ENCODE measurements at places on chromosomes 3 and 15.

DNA sequence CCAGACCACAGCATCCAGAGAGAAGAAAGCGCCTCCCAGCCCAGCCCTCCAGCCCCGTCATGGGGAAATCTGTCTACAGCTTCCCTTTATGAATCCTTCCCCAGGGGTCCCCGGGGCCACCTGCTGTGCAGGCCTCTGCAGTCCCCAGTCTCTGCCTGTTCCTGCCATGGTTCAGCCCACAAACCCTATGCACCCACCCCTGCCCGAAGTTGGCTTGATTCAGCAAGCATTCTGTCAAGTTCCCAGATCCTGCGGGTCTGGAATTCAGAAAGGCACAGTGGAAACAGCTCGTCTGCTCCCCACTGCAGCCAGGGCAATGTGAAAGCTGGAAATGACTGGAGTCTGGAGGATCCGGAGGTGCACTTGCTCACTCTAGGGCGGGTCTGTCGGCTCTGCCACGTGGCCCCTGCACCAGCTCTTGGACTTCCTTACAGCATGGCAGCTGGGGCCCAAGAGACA is 2.9 kb upstream of the OCA2 start:
- no peak for DNase-seq

GRCh38 chr15:76625267-76625666 is 279.9 kb downstream of the SCAPER start:
- no peak for DNase-seq

- no peak for DNase-seq
Observed at GRCh38 chr3:14623569-14624051, 28.0 kb upstream of the CCDC174 start.

DNA sequence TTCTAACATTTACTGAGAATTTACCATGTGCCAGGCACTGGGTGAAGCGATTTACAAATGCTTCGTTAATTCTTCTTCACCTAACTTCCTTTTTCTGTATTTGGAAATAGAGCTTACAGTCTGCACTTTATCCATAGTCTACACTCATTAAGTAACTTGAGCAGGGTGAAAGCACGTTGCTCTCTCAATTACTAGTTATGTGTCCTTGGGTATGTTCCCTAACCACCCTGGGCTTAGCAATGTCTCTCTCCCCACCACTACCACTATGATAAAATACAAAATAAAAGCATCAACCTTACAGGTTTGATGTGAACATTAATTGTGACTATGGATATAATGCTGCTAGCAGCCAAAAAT is 172.9 kb upstream of the SLC2A2 start:
- DNase-seq = no peak

- no peak for DNase-seq
Observed at GRCh38 chr3:169955406-169955805, 11.2 kb upstream of the SEC62 start.

GRCh38 chr3:55467099-55467498 is 20.0 kb downstream of the WNT5A start:
- no peak for DNase-seq

- no peak for DNase-seq
Observed at GRCh38 chr3:177371888-177372287, 174.6 kb upstream of the TBL1XR1 start.

GRCh38 chr3:69219101-69219708 is 96.8 kb upstream of the LMOD3 start:
- no peak for DNase-seq

DNA sequence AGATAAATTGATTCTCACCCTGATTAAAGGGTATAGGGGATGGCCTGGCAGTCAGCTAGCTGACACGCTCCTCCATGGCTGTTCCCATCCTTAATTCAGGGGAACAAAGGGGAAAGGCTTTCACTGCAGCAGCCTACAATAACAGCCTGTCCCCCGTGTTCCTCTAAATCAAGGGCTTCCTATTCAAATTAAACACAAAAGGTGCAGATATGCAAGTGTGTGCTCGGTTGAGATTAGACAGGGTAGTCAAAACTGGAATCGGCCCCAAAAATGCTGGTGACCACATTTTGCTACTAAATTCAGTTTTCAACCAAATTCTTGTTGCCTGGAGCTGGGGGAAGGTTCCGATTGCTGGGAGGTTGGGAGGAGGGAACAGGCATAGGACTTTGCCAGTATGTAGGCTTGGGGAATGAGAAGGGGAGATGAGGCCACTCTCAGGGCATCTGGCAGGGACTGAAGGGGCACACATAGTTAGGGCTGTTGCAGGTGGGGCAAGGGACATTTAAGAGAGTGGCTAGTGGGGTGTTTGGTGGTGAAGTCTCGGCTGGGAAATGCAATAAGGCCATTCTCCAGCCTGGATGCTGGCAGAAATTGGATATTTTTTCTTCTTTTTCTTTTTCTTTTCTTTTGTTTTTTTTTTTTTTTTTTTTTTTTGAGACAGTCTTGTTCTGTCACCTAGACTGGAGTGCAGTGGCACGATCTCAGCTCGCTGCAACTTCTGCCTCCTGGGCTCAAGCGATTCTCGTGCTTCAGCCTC is 32.9 kb upstream of the CTSH start:
- DNase-seq = no peak

- no peak for DNase-seq
Observed at GRCh38 chr3:5733995-5734394, 546.5 kb downstream of the EDEM1 start.

GRCh38 chr15:73602446-73602843 is 30.7 kb downstream of the NPTN start:
- no peak for DNase-seq

DNA sequence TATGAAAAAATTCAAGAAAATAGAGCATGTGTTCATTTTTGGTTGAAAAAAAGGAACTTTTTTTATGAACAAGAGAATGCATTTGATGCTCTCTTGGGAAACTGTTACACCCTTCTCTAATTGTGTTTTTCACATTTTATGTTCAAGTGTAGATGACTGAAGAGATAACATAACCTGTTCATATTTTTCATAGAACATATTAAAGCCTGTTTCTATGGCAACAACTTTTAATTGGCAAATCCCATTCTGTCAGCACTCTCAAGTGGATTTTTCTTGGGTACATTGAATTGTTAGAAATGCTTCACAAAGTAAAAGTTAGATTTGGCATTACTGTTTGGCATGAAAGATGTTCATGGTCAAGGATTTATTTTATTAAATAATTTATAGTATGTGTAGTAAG is 117.5 kb downstream of the MBNL1 start:
- no peak for DNase-seq

DNA sequence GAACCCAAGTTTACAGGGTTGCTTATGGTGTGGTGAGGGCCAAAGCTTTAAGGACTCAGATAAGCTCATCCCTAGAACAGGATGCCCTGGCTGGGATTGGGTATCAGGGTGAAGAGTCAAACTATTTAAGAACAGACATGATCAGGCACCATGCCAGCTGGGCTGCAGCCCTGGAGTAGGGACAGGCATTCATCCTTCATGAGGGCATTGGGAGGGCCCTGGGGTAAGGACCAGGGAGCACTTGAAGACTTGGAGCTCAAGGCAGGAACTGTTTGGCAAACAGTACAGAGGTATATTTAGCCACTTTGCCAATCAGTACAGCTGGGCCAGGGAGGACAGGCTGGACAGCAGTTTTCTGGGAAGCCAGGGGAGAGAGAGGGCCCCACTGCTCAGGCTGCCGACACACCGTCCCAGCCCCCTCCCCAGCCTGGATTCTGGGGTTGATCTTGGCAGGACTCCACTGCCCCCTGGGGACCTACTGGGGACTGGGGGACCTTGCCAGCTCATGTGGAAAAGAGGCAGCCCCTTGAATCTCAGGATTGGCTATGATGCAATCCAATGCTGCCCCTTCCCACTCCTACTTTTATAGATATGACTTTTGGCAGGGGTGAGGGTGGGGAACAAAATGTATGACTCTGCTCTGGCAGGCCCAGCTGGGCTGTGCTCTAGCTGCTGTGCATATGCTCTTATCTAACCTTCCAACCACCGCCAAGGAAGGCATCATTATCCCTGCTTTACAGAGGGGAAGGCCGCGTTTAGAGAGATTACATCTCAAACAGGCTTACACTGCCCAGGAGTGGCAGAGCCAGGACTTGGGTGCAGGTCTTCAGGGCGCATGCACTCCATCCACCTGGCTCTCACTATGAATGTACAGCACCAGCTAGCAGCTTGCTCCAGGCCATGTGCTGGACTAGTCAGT is 2.3 kb downstream of the PLA2G4E start:
- no peak for DNase-seq

GRCh38 chr3:8567784-8568575 is 66.4 kb downstream of the LMCD1 start:
- no peak for DNase-seq

DNA sequence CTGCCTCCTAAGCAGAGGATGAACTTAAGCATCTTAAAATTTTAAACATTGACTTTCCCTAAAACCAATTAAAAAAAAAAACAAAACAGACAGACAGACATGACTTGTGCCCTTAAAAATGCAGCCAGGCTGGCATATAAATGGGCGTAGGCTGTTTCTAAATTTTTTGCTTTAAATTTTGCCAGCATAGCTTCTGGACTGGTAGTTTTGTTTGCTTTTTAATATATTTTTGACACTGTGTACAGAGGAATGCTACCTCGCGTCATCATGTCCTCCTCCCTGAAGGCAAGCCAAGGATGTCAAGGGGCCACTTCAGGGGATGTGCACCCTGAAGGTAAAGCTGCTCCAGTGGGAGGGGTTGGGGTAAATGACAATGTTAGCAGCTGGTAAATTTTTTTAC is 134.8 kb downstream of the PGPEP1L start:
- peak; percentile 65 for DNase-seq

DNA sequence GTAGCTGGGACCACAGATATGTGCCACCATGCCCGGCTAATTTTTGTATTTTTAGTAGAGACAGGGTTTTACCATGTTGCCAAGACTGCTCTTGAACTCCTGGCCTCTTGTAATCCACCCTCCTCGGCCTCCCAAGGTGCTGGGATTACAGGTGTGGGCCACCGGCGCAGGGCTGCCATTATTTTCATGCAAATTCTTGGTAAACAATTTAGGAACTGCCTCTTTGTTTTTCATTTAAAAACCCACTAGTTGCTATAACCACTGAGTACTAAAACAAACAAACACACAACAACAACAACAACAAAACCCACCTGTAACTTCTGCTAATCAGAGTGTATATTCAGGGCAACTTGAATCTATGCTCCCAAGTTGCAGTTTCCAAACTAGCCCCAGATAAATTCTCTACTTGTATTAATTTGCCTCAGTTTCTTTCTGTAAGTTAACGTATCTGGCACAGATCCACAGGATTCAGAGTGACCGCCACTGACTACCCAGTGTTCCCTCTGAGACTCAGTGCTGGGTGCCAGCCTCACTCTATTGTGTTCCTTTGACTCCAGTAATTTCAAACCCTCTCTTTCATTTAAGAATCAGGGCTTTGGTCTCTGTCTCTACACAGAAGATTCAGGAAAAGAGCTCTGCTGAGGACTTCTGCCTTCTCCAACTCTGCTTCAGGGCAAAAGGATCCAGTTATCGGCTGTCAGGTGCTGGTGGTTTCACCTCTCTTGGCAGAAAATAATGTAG is 18.6 kb upstream of the ZNF710 start:
- no peak for DNase-seq

GRCh38 chr3:170488802-170489201 is 70.1 kb downstream of the CLDN11 start:
- DNase-seq = no peak

DNA sequence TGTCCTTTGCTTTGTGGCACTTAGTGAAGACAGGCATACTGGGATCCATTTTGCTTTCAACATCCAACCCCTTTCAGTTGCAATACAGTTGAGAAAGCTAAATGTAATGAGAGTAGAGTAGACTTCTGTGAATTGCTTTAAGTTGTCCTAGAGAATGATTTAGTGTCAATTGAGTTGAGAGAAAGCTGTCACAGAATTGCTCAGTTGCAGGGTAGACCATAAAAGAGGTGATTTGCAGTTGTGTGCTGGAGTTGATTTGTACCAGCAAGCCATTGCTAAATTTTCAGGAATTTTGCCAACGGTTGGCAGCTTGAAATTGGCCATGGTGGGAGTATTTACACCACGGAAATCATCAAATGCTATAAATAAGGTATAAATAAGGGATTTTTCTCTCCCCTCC is 2.2 kb downstream of the ABHD5 start:
- DNase-seq = no peak

GRCh38 chr15:36218991-36219390 is 360.4 kb upstream of the CDIN1 start:
- DNase-seq = no peak

DNA sequence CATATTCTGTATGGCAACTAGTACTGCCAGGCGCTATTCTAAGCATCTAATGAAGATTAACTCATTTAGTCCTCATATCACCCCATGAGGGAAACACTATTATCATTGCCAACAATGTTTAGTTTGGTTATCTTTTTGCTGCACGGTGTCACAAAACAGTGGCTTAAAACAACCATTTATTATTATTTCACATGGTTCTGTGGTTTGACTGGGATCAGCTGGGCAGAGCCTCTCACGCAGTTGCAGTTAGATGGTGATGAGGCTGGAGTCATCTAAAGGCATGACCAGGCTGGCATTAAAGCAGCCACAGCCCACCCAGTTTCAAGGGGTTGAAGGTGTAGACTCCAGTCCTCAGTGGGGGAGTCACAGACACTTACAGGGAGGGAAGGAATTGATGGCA is 32.8 kb upstream of the RASA2 start:
- DNase-seq = no peak

GRCh38 chr3:59573911-59574310 is 524.1 kb upstream of the CFAP20DC start:
- peak; percentile 51 for DNase-seq

GRCh38 chr15:37788330-37788729 is 146.1 kb upstream of the TMCO5A start:
- DNase-seq = no peak

GRCh38 chr3:186432189-186432588 is 70.2 kb upstream of the DGKG start:
- no peak for DNase-seq

DNA sequence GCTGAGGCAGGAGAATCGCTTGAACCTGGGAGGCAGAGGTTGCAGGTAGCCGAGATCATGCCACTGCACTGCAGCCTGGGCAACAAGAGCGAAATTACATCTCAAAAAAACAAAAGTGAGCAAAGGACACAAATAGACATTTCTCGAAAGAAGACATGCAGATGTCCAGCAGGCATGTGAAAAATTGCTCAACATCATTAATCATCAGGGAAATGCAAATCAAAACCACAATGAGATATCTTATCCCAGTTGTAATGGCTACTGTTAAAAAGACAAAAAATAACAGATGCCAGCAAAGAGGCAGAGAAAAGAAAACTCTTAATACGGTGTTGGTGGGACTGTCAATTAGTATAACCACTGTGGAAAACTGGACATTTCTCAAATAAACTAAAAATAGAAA is 20.9 kb downstream of the ASB7 start:
- DNase-seq = no peak

DNA sequence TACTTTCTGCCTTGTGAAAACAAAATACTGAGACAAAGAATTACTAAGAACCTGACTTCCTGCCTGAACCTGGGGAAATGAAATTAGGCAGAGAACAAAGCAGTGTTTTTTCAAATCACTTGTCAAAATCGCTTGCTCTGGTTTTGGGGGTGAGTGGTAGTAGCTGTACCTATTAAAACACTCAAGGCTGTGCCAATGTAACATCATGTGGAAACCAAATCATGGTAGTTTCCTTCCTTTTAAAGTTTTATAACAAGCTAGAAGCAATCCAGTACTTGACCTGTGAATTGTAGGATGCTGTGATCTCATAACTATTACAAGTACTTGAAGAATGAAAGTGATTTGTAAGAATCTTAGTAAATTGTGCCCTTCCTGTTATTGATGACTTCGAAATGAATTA is 6.7 kb downstream of the CMTM8 start:
- DNase-seq = no peak

- DNase-seq = no peak
Observed at GRCh38 chr15:29844290-29844903, 22.1 kb upstream of the TJP1 start.

GRCh38 chr15:47184003-47184907 is 533.0 kb upstream of the SEMA6D start:
- DNase-seq = no peak
